Heart left ventricle (tissue), 16 donors: ENCODE measurements at places on chromosomes 16 and 17. TPM values are rescaled to one million over a fixed set of nuclear protein-coding genes. Genes with fewer than 3 reads are reported as not detected.

Gene VAT1
- polyA plus RNA-seq: 64.5 TPM

Gene RTN4RL1
- polyA plus RNA-seq: 2.2 TPM

Gene DPEP2
- 1.2 TPM for polyA plus RNA-seq

Gene KRTAP4-9
- not detected for polyA plus RNA-seq

Gene RHBDL1
- polyA plus RNA-seq: 0.19 TPM
